Hepatic stellate cell (primary cell): ENCODE measurements at places on chromosomes 12 and 14.

DNA sequence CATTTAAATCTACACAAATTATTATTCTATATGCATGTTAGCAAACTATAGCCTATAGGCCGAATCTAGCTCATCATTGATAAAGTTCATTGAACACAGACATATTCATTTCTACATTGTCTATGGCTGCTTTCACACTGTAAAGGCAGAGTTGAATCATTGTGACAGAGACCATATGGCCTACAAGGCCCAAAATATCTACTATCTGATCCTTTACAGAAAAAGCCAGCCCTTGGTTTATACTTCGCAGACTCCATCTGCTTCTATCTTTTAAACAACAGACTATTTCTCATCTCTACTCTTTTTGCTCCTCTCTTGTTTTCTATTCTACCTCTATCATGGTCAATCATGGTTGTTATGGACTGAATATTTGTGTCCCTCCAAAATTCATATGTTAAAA, 190.7 kb downstream of the EXOC5 start:
- DNase-seq: no peak

DNA sequence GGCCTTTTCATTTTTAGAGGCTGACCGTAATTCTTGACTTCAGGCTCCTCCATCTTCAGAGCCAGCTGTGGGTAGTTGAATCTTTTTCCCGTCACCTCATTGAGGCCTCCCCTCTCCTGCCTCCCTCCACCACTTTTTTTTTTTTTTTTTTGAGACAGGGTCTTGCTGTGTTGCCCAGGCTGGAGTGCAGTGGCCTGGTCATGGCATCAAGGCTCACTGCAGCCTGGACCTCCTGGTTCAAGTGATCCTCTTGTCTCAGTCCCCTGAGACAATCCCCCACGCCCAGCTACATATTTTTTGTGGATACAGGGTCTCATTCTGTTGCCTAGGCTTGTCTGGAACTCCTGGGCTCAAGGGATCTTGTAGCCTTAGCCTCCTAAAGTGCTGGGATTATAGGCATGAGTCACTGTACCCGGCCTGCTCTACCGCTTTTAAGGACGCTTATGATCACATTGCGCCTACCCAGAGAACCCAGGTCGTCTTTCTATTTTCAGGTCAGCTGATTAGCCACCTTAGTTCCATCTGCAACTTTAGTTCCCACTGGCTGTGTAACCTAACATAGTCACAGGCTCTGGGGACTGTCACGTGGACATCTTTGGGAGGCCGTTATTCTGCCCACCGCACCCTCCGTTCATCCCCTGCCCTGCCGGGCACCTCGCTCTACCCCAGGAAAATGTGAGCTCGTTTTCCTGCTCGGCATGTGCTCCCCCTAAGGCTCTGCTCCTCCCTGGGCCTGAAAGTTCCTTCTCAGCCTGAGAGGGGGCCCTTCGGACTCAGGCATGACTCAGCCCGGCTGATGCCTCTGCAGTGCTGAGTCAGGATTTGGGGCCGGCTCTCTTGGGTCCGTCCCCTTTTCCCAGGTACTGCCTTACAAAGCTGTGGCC, 13.4 kb downstream of the TNFAIP2 start:
- DNase-seq: peak; percentile 79

DNA sequence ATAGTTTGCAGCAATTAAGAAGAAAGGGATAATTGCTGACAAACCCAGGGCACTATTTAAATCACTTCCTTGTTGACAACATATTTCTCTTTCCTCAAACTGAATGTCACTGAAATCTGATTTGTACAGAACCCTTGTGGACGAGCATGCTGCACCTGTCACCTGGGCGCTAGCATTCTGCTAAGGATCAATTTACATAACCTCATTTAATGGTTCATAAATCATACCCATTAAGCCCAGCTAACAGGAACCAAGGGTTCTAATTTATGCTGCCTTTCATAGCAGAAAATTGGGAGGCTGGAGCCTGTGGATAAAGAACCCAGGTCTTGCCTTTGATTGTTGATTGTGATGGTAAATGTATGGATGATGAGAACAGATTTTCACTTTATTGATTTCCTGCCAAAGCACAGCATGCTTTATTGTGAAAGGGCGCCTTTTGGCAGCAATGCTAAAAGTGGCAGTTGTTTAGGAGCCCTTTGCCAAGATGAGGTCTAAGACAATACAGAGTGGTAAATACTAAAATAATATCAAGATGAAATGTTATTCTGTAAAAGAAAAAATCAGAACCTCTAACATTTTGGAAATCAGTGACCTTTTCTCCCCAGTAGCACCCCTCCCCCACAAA, 95.4 kb downstream of the NKX2-1 start:
- no peak for DNase-seq

DNA sequence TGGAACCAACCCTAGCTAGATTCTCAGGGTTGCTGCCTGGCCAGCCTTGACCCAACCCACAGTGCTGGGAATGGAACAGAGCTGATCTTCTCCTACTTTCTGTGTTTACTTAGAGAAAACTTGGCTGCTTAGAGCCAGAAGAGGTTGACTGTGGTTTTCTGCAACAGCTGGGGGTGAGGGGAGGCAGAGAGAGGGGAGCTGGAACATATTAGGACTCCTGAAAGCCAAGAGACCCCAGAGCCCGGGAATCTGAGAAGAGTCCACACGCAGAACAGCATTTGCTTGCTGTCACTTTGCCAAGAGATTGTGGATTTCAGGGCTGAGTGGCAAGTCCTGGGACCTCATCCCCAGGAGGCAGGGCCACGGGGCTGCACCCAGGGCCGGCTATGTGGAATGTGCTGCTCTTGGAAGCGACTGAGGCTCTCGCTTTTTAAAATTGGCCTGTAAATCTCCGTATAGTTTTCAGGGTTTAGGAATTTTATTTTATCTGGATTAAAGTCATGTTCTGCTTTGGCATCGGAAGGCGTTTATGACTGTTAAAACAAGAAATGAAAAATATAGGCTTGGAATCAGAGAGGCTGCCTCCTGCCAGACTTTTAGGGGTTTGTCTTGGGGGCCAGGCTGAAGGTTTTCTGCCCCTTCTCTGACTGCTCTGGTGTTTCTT, 22.3 kb upstream of the MED13L start:
- DNase-seq: no peak
